ENCODE measurements at places on chromosomes 1 and 21.
A peak's percentile ranks its signal among the peaks of the same experiment; 100 is the strongest.

DNA sequence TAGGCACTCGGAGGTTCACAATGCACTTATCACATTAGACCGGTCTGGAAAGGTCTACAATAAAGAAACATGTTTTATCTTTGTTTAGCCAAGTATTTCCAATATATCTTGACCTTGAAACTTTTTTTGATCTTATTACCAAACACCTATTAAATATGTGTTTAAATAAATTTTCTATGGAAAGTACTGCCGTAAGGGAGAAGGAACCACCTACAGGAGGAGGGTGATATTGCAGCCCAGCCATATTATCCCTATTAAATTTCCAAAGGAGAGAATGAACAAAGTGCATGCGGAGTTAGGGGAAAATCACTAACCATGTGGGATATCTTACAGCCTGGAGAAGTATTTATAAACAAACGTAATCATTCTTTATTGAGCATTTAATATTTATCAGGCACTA is 14.5 kb downstream of the BRINP2 start:
- peak; percentile 46 for DNase-seq

DNA sequence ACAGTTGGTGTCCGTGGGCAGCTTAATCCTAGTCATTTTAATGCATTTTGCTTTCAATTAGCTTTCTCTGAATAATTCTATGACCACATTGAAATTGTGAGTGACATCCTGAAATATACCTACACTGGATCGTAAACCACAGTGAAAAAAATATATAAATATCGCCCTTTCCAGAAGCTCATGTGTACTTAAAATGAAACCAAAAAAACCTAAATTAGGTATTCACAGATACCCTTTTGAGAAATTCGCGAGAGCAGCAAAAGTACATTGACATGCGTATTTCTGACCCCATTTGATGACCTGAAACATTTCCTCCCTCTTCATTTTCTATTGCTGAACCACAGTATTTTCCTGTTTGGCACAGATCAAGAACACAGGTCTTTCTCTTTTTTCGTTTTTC is 253.8 kb downstream of the LTN1 start:
- DNase-seq, result no peak

- DNase-seq, result no peak
Measured at GRCh38 chr1:109138358-109138757, 24.4 kb downstream of the ELAPOR1 start.

DNA sequence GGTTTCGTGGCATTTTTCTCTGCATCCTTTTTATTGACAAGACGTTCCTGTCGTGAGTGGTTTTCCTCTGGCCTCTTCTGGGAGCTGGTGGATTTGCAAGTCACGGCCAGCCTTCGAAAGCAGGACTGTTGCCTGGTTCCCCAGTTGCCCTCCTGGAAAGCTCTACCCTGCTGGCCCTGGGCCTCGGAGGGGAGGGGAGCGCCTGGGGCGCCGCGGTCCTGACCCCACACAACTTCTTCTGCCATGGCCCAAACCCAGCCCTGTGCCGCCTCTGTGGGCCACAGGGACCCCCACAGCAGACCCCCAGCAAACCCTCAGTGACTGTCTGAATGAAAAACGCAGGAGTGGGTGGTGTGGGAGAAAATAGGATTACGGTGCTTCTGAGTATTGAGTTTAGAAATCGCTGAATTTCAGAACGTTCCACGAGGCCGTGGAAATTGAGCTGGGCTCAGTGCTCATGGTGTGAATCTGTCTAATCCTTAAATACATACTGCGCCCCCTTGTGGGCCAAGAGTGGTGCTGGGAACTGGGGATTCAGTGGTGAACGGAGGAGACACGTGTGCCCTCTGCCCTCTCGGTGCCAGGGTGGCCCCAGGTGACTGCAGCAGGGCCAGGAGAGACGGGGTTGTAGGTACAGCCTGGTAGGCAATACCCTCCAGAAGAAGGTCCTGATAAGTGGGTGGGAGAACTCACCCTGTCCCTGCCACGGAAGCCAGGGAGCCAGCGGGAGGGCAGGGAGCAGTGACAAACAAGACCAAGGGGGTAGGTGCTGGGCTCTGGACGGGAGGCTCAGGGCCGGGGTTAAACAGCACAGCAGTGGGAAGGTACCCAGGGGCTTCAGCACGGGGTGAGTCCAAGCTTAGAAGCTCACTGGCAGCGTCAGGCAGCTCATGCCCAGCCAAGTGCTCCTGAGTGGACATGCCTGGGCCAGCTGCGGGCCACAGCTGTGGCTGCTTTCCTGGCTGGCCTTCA is 101.2 kb upstream of the COL6A1 start:
- peak; percentile 75 for DNase-seq

- DNase-seq, result peak; percentile 53
Measured at GRCh38 chr1:196535727-196536126, 72.5 kb downstream of the KCNT2 start.

DNA sequence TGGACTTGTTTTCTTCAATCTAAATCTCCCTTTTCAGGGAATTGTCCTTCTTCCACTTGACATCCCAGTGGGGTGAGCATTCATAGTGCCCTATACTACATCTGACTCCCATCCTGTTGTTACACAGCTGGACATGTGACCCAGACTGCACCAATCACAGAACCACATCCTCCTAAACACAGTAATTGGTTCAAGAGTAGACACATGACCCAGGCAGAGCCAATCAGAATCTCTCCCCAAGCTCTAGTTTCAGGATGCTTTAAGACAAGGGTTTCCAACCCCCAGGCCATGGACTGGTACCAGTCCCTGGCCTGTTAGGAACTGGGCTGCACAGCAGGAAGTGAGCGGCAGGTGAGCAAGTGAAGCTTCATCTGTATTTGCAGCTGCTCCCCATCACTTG is 5.6 kb upstream of the DDOST start:
- peak; percentile 15 for DNase-seq

GRCh38 chr1:167689567-167689920 is 32.2 kb upstream of the MPZL1 start:
- DNase-seq, result no peak

DNA sequence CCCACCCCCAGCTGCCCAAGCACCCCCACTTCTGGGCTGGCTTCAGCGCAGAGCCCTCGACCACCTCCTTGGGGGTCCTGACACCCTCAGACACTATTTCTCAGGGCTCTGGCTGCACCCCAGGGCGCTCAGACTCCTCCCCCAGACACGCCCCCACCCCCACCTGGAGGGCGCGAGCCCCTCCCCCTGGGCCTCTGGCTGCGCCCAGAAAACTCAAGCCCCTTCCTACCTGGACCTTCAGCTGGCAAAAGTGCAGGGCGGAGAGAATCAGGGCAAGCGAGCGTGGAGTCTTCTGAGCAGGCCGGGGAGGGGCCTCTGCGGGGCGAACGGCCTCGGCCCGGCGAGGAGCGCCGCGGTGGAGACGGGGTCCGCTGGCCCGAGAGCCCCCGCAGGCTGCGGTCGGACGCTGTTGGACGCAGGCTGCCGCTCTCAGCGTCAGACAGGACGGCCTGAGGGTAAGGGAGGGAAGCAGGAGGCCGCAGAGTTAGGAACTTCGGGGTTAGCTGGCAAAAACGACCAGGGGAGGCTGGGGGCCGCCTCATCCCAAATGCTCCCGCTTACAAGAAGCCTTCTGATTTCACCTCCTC is 17.4 kb upstream of the NBPF1 start:
- DNase-seq, result no peak

DNA sequence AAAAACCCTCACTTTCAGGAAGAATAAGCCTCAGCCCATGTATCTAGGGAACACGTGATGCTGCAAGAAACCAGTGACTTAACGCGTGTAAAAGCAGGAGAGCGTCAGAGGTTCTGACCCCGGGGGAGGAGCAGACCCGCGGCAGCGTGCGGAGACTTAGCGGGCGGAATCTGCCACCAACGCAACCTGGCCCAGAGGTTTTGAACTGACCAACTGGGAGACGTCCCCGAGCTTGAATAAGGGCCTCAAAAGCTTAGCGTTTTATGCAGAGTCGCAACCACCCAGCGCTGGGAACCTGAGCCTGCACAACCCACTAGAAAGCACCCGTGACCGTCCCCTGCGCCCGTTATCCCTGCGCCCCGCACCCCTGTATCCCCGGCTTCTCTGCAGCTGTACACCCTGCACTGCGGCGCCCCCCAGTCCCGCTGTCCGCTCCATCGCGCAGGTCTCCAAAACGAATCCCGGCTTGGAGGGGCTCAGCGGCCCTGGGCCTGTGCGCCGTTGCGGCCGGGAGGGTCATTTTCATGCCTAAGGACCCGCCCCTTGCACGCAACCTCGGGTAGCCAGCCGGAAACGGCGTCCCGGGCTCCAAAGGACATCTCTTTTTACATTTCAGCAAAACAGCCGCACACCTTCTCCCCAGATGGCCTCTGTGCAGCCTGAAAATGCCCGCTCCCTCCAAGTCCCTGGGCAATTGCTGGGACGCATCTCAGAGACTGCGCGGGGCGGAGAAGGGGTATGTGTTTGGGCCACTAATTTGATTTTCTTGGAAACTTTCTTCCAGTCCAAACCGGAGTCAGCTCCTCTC is 29.4 kb upstream of the TRIM17 start:
- peak; percentile 59 for DNase-seq

- DNase-seq, result peak; percentile 73
Measured at GRCh38 chr1:40508375-40509341, at the start of gene EXO5. EXO5 (plus strand) TSS chr1:40508767; CDS start chr1:40514545, 5,778 bp downstream.

GRCh38 chr1:177854951-177855350 is 114.9 kb downstream of the SEC16B start:
- no peak for DNase-seq

GRCh38 chr1:13543451-13544220 is 29.8 kb upstream of the LRRC38 start:
- DNase-seq, result no peak

DNA sequence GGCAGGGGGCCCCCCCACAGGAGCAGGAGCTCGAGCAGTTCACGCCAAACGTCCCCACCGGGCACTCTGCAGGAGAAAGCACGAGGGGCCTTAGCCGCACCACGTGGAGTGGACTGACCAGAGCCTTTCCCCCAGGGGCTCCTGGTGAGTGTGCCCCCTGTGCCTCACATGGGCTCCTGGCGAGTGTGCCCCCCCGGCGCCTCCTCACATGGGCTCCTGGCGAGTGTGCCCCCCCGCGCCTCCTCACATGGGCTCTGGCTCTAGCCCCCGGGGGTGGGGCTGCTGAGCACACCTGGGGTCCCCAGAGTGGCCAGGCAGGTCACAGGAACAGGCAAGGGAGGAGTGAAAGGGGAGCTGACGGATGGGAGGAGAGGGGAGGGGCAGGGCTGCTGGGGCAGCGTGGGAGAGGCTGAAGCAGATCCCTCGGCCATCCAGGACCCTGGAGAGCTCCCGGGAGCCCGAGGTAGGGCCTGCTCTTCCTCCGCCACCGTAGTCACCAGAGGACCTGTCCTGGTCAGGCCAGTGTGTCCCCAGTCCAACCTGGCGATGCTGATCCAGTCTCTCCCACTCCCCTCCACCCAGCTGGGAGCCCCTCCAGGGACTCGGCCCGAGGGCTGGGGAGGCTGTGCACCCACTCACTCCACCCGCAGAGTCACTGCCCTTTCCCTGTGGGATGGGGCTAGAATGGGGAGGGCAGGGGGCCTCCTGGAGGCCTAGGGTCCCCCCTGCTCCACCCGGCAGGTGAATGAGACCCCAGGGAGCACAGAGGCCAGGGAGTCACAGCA is 47.6 kb downstream of the ARHGEF16 start:
- DNase-seq, result peak; percentile 39

DNA sequence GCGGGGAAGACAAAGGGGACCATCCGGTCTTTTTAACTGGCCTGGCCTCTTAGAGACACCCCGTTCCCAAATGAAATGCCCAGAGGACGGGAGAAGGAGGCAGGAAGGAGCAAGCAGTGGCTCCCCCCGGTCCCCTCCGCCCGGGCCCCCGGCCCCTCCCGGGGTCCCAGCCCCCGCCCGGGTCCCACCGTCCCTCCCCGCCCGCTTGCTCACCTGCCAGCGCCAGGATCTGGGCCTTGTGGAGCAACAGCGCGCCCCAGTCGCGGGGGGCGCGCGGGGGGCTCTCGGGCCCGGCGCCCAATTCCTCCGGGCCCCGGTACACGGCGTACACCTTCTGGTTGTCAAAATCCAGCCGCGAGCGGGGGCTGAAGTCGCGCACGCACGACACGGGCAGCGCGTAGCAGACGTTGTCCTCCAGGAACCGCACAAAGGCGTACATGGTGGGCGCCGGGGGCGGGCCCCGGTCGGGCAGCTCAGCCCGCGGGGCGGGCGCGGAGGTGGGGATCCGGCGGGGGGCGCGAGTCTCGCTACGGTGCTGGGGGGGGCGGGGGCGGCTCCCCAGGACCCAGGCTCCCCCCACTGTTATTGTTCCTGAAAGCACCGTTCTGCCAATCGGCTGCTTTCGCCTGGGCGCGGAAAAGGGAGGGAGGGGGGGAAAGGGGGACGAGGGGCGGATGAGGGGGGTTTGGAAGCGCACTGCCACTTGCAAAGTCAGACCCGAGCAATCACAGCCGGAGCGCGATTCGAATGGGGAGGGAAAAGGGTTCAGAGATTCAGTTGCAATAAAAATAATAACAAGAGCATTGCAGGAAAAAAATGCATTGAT is at the start of gene BEND5:
TSS of gene BEND5 (minus strand) at position 499 of the 826 bp plus-strand sequence. CDS start at position 439, 60 bp downstream.
- peak; percentile 8 for DNase-seq

- no peak for DNase-seq
Measured at GRCh38 chr1:43622471-43622870, 27.5 kb upstream of the KDM4A start.

DNA sequence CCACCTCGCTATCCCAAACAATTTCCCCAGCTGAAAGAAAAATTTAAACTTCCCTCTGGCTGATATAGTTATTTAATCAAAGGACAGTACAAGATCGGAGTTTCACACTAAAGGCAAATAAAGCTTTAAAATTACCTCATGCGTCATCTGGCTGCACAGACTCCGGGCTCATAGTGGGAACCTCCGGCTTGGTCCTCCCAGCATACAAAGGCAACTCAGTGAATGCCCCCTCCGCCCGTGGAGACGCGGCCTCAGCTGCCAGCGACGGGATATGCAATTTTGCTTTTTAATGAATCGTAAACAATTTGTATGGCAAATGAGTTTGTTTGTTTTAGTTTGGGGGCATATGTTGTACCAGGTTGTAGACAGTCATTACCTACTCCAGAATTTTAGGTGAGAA is 214.6 kb upstream of the NFIA start:
- no peak for DNase-seq

DNA sequence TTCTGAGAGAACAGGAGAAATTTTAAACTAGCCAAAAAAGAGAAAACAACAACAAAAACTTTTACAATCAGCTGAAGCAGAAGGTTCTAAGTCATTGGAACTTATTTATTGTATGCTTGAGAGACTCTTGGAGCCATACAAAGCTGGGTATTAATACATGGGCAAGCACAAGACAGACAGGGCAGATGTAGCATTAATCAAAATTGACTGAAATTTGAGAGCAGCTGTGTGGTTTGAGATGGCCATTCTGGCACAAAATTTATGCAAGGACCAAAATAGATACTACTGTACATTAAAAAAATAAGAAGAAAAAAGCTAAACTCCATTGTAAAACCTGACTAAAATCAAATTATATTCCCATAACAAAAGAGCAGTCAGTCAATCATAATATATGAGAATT is 892.5 kb downstream of the PLA2G4A start:
- no peak for DNase-seq

GRCh38 chr1:96643519-96643918 is 78.1 kb upstream of the PTBP2 start:
- no peak for DNase-seq

DNA sequence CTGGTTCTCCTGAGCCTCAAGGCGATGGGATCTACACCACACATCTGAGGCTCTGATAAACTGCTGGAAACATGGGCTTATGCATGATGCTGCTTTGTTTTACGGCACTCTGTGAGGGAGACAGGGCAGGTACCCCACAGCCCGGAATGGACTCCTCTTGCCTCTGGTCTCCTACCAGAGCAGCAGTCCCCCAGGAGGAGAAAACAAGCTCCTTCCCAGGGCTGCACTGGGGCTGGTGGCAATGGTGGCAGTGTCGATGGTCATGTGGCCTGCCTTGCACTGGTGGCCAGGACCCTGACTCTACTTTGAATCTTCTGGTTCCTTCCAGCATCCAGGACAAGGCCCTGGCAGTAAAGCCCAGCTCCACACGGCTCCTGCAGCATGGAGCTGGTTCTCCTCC is 79.4 kb downstream of the TOMM20 start:
- DNase-seq, result no peak
